Activated CD8-positive, alpha-beta T cell treated with anti-CD3 and anti-CD28 coated beads for 36 hours (primary cell): ENCODE measurements at places on chromosomes 2 and 18. TPM values are rescaled to one million over a fixed set of nuclear protein-coding genes. Genes with fewer than 3 reads are reported as not detected.

- no peak for DNase-seq
- H3K27ac ChIP-seq, result no peak overlapping the region
- H3K4me1 ChIP-seq, result peaks cover 3% of the 10 kb centered on the region
- H3K36me3 ChIP-seq, result no peaks in the 10 kb centered on the region
Observed at GRCh38 chr2:238726670-238727584, 121.0 kb upstream of the TWIST2 start.

Gene CRYGC
- not detected for total RNA-seq

- DNase-seq, result no peak
- no peak overlapping the region for H3K4me3 ChIP-seq
- peaks cover 5% of the 10 kb centered on the region for H3K4me1 ChIP-seq
- H3K27me3 ChIP-seq, result no peaks in the 10 kb centered on the region
- H3K27ac ChIP-seq, result no peak overlapping the region
Observed at GRCh38 chr2:241226723-241227572, 38.5 kb downstream of the ANO7 start.

DNA sequence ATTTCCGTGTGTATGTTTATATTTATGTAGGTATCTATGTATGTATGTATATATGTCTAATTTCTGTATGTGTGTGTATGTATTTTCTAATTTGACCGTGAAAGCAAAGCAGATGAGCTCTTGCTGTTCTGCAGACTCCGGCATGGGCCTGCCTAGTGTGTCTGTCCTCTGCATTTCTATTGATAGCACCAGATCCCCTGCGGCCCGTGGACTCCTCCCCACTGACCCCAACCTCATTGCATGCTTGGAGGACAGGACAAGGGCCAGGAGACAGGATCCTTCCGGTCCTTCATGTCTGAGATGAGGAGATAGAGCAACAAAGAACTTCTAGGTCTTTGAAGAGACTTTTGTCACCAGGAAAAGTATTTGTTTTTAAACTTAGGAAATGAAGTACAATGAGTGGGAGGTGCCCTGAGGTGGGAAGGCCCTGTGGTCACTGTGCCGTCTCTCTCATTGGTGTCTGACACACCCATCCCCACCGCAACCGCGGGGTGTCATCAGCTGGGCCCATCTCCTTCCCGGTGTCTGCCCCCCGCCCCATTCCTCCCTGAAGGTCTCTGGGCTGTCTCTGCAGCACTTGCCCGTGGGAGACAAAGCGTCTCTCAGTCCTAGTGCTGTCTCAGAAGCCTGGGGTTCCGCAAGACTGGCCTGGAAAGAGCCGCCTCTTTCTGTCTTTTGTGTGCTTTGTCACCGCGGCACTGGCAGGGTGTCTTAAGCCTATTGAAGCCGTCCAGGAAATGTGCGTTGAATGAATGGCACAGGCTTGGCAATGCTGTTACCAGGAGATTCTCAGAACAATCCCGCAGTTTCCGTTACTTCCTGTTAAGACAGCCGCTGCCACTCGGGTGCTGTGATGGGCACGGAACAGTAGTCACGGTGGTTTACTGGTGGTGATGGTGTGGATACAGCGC, 216.4 kb downstream of the AGAP1 start:
- no peak overlapping the region for H3K4me3 ChIP-seq
- no peaks in the 10 kb centered on the region for H3K4me1 ChIP-seq
- H3K27ac ChIP-seq, result no peak overlapping the region
- H3K36me3 ChIP-seq, result no peaks in the 10 kb centered on the region

- no peak overlapping the region for H3K27ac ChIP-seq
- peaks cover 4% of the 10 kb centered on the region for H3K27me3 ChIP-seq
- peak overlapping the region; percentile 36 for H3K4me3 ChIP-seq
- H3K4me1 ChIP-seq, result peaks cover 14% of the 10 kb centered on the region
Observed at GRCh38 chr2:231604101-231604684, 11.5 kb downstream of the TEX44 start.

- H3K4me1 ChIP-seq, result peaks cover 2% of the 10 kb centered on the region
- no peaks in the 10 kb centered on the region for H3K36me3 ChIP-seq
- no peak overlapping the region for H3K27ac ChIP-seq
- no peak for DNase-seq
- H3K4me3 ChIP-seq, result no peak overlapping the region
Observed at GRCh38 chr18:5519448-5520298, 24.1 kb downstream of the EPB41L3 start.

DNA sequence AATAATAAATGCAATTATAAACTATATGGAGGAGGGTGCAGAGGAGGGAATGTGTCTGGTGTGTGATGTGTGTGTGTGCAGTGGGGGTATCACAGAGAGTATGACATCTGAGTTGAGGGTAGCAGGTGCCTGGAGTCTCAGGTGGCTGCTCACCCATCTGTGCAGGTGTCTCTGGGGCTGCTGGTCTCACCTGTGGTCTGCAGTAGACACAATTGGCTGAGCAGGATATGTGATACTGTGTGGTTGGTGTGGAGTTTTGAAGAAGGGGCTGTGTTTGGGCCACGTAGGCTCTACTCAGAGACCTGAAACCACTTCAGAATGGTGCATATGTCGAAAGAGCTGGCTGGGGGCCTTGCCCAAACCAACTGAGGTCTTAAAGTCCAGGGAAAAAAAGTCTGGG, 17.0 kb downstream of the FABP1 start:
- no peak for DNase-seq
- H3K27me3 ChIP-seq, result no peaks in the 10 kb centered on the region
- no peaks in the 10 kb centered on the region for H3K36me3 ChIP-seq
- H3K4me3 ChIP-seq, result no peak overlapping the region
- H3K27ac ChIP-seq, result no peak overlapping the region

- no peak for DNase-seq
- H3K4me1 ChIP-seq, result no peaks in the 10 kb centered on the region
- no peak overlapping the region for H3K4me3 ChIP-seq
- H3K27ac ChIP-seq, result no peak overlapping the region
Observed at GRCh38 chr18:28581521-28582071, 404.7 kb upstream of the CDH2 start.

Gene FBXO15
- 2.1 TPM for total RNA-seq

- H3K27ac ChIP-seq, result no peak overlapping the region
- peaks cover 70% of the 10 kb centered on the region for H3K27me3 ChIP-seq
- no peak overlapping the region for H3K4me3 ChIP-seq
- peaks cover 3% of the 10 kb centered on the region for H3K4me1 ChIP-seq
- H3K36me3 ChIP-seq, result no peaks in the 10 kb centered on the region
Observed at GRCh38 chr2:236176417-236176816, 8.2 kb upstream of the GBX2 start.

Gene CD207
- total RNA-seq, result not detected

- no peaks in the 10 kb centered on the region for H3K4me1 ChIP-seq
- H3K36me3 ChIP-seq, result no peaks in the 10 kb centered on the region
- H3K27me3 ChIP-seq, result no peaks in the 10 kb centered on the region
- DNase-seq, result no peak
- no peak overlapping the region for H3K4me3 ChIP-seq
Observed at GRCh38 chr2:223222397-223222796, 170.4 kb downstream of the KCNE4 start.

DNA sequence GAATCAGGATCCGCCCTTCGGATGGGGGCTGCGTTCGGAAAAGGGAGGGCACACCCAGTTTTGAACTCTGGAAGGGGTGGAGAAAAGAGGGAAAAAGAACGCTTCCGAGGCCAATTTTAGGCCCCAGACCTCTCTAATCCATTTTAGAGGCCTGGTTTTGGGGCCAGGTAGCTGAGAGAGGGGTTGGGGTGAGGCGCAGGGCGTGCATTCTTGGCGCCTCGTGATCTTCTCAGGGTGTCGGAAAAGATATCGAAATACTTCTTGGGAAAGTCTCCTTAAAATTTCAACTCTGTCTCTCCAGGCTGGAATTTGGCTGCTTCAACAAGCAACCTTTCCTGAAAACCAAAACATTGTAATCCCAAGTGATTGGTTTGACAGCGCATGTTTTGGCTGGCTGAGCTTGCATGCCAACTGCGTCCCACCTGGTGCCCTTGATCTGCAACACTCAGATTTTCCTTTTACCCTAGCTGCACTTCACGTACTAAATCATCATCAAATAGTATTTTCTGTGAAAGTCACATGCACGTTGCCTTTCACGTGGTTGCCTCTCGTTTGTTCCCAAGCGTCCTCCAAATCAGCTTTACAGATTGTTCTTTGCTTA, 864 bp upstream of the XPO1 start:
- peak overlapping the region; percentile 100 for H3K27ac ChIP-seq
- no peaks in the 10 kb centered on the region for H3K27me3 ChIP-seq
- peak; percentile 83 for DNase-seq
- H3K4me1 ChIP-seq, result peaks cover 21% of the 10 kb centered on the region
- H3K36me3 ChIP-seq, result peaks cover 26% of the 10 kb centered on the region

DNA sequence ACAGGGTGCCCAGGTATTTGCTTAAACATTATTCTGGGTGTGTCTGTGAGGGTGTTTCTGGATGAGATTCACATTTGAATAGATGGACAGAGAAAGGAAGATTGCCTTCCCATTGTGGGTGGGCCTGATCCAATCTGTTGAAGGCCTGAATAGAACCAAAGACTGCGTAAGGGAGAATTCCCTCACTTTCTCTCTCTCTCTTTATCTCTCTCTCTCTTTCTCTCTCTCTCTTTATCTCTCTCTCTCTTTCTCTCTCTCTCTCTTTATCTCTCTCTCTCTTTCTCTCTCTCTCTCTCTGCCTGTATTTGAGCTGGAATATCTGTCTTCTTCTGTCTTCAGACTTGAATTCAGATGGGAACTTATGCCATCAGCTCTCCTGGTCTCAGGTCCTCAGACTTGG, 148.4 kb downstream of the FAM124B start:
- no peak for DNase-seq
- H3K36me3 ChIP-seq, result no peaks in the 10 kb centered on the region
- H3K27ac ChIP-seq, result no peak overlapping the region
- H3K27me3 ChIP-seq, result peaks cover 17% of the 10 kb centered on the region
- peaks cover 3% of the 10 kb centered on the region for H3K4me1 ChIP-seq

- DNase-seq, result no peak
- peaks cover 38% of the 10 kb centered on the region for H3K27me3 ChIP-seq
- H3K27ac ChIP-seq, result no peak overlapping the region
- no peak overlapping the region for H3K4me3 ChIP-seq
- peaks cover 14% of the 10 kb centered on the region for H3K4me1 ChIP-seq
Observed at GRCh38 chr2:173079141-173079540, 3.5 kb downstream of the MAP3K20 start.

Gene UPP2
- total RNA-seq, result not detected

Gene MAL
- total RNA-seq, result 59.2 TPM

DNA sequence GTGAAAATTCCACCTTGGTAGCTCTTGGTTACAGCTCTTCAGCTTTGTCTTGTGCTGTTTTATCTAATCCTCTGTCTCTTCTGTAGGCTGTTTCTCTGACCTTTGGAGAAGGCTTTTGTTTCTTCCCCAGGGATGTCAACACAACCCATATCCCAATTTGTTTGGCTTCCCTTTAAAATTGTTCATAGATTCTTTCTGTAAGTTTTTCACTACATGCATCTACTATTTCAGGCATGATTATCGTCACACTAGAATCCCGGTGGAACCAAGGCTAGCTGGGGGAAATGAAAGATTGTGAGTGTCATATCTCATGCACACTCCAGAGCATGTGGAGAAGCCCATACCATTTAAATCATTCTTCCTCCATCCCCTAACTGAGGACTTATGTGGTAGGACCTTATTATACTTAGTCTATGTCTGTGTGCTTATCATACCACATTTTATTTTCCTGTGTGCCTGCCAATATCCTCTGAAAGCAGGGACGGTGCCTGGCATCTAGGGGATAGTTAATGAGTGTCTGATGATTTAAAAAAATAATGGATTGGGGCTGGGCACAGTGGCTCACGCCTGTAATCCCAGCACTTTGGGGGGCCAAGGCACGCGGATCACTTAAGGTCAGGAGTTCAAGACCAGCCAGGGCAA, 59.9 kb downstream of the CRIM1 start:
- no peaks in the 10 kb centered on the region for H3K27me3 ChIP-seq
- no peaks in the 10 kb centered on the region for H3K36me3 ChIP-seq
- H3K27ac ChIP-seq, result no peak overlapping the region

- H3K4me1 ChIP-seq, result peaks cover 8% of the 10 kb centered on the region
- no peaks in the 10 kb centered on the region for H3K36me3 ChIP-seq
- no peak overlapping the region for H3K4me3 ChIP-seq
- no peaks in the 10 kb centered on the region for H3K27me3 ChIP-seq
- no peak for DNase-seq
Observed at GRCh38 chr18:49464718-49465598, 4.5 kb upstream of the DYM start.

GRCh38 chr18:45730832-45731575, 7.0 kb downstream of the SLC14A1 start:
- no peak for DNase-seq
- H3K36me3 ChIP-seq, result no peaks in the 10 kb centered on the region
- no peaks in the 10 kb centered on the region for H3K27me3 ChIP-seq
- no peak overlapping the region for H3K27ac ChIP-seq

DNA sequence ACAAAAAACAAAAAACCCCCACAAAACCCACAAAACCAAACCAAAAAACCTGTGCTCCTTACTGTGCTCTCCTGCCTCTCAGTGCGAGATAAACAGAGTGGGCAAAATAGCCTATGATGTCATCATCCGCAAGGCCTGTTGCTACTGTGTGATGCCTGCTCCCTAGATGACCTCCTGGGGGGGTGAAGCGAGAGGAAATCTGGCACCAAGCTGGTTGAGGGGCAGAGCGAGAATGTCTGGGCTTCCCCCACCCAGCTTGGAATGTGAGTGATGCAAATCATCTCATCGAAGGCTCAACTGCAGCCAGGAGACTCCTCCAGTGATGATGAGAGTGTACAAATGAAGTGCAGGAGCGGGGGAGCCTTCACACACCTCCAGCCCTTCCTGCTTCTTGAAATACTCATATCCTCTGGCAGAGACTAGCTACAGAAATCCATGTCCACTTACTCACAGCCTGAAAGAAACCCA, 57.7 kb upstream of the MAP4K3 start:
- H3K4me1 ChIP-seq, result peaks cover 30% of the 10 kb centered on the region
- H3K4me3 ChIP-seq, result no peak overlapping the region
- H3K36me3 ChIP-seq, result peaks cover 8% of the 10 kb centered on the region
- H3K27ac ChIP-seq, result no peak overlapping the region

DNA sequence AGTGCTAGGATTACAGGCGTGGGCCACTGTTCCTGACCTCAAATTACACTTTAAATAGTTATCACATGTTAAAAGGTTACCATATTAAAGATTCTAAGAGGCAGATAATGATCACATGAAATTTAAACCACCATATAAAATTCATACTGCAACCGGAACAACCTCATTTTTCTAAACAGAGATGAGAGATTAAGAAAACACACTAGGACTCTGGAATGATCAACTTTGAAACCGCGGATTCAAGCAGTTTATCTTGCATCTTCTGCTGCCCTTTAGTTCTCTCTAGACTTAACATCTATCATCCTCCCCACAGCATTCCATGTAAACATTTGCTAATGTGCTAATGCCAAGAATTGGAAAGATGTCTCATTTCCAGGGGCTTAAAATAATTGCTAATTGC, 115.8 kb downstream of the PIGN start:
- H3K36me3 ChIP-seq, result peaks cover 2% of the 10 kb centered on the region
- DNase-seq, result no peak
- H3K4me1 ChIP-seq, result no peaks in the 10 kb centered on the region
- H3K27ac ChIP-seq, result no peak overlapping the region
- H3K4me3 ChIP-seq, result no peak overlapping the region

DNA sequence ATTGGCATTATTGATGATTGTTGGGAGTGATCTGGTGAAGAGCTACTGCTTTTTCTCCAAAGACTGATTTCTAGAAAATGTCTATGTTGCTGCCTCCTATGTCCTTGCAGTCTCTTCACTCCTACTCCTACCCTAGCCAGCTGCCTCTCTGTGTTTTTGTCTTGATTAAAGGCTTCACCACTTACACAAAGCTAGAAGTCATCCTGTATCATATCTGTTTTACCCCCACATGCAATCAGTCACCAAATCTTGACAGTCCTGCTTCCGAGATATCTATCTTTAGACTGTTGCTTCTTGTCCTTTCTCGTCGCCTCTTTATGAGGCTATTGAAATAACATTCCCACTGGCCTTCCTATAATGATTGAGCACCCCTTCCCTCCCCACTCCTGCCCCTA, 84.5 kb upstream of the ITGA4 start:
- H3K4me1 ChIP-seq, result peaks cover 23% of the 10 kb centered on the region
- H3K27me3 ChIP-seq, result no peaks in the 10 kb centered on the region
- peak overlapping the region; percentile 32 for H3K27ac ChIP-seq
- no peak for DNase-seq
- peaks cover 2% of the 10 kb centered on the region for H3K36me3 ChIP-seq
